ENCODE measurements at places on chromosomes 4 and X.

DNA sequence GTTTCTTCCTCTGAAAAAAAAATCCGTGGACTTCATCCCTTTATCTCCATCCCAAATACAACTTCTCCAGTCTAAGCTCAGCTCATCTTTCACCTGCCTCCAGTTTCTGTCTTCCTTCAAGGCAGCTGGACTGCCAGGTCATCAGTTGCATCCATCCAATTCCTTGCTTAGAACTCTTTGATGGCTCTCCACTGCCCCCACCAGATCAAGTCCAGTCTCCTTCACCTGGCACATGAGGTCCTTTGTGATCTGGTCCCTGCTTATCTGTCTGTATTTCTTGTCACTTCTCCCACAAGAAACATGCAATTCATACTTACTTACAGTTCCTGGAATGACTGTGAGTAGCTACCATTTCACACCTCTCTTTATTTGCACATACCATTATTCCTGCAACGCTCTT, 33.8 kb downstream of the OTUD6A start:
- DNase-seq: no peak

DNA sequence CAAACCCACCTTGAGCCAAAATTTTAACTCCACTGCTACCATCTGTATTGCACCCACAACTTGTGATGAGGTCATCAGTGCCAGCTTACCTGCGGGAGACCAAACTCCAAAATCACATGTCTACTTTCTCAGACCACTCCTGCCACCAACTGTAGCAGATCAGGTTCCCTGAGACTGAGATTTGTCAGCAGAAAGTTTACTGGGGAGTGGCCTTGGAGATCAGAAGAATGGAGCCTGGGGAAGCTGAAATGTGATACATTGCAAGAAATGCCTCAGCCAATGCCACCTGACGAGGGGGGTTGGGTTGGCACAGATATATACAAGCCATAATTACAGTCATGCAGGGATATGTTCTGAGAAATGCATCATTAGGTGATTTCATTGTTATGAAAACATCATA, 19.1 kb downstream of the HAUS3 start:
- DNase-seq: no peak

GRCh38 chrX:58025979-58026378, 115.7 kb upstream of the ZXDA start:
- peak; percentile 4 for DNase-seq

- DNase-seq: no peak
Observed at GRCh38 chr4:10584042-10584441, 100.5 kb downstream of the CLNK start.

- no peak for DNase-seq
Observed at GRCh38 chr4:150973626-150974251, 41.3 kb downstream of the LRBA start.

DNA sequence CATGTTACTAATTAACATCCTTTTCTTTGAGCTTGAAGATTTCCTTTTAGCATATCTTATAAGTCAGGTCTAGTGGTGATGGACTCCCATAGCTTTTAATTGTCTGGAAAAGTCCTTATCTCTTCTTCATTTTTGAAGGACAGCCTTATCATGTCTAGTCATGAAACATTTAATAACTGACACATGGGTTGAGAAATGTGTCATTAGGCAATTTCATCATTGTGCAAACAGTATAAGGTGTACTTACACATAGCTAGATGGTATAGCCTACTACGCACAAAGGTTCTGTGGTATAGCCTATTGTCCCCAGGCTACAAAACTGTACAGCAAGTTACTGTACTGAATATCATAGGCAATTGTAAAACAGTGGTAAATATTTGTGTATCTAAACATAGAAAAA, 34.5 kb upstream of the ALG13 start:
- no peak for DNase-seq

DNA sequence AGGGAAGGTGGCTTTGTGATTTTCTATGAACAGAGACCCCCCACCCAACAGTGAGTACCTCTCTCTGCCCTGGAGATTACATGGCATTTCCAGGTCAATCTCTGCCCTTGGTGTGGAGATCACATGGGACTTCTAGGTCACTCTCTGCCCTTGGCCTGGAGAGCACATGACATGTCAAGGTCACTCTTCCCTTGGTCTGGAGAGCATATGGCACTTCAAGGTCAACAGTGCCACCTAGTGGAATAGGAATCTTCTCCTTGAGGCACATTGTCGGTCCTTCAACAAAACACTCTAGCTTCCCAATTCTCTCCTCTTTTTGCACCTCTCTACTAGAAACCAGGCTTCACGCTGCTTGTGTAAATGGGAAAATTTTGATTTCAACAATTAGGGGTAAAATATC, 66.2 kb upstream of the TACR3 start:
- DNase-seq: no peak

GRCh38 chr4:1880332-1880731, 9.1 kb downstream of the NSD2 start:
- no peak for DNase-seq

DNA sequence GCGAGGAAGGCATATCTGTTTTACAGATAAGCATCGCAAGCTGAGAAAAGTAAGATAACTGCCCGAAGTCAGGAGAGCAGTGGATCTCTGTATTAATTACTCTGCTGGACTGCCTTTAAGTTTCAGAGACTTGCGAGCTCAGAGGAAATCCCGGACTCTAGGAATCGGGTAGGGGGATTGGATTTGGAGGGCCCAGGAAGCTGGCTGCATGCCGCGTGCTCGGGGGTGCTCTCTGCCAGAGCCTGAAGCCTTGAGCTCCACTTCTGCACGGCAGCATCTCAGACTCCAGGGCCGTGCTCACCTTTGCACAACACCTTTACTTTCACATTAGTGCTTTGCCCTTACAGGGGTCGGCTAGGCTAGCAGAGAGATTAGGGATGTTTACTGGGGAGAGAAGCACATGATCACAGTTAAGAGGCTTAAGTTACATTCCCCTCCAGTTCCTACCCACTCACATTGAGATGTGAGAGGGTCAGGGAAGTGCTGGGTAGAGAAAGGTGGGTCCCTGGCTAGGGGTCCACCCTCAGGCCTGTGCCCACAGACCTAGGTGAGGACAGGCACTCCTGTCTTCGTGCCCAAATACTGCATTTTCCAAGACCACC, 57.0 kb downstream of the TRIML1 start:
- no peak for DNase-seq

- DNase-seq: no peak
Observed at GRCh38 chr4:45550766-45551366, 573.0 kb downstream of the GABRG1 start.

GRCh38 chr4:68597482-68597881, 21.4 kb upstream of the UGT2B17 start:
- DNase-seq: no peak

GRCh38 chr4:147530134-147530533, 49.2 kb downstream of the EDNRA start:
- no peak for DNase-seq

- no peak for DNase-seq
Observed at GRCh38 chr4:105633241-105633640, 75.2 kb downstream of the INTS12 start.

- no peak for DNase-seq
Observed at GRCh38 chr4:11606078-11606477, 177.4 kb upstream of the HS3ST1 start.

Data from CD4-positive, alpha-beta T cell treated with Interleukin-15 for 4 hours (primary cell).